Astrocyte (in vitro differentiated cells and primary cell): ENCODE measurements at places on chromosomes 2 and 18. TPM values are rescaled to one million over a fixed set of nuclear protein-coding genes. Genes with fewer than 3 reads are reported as not detected.
A peak's percentile ranks its signal among the peaks of the same experiment; 100 is the strongest.

Gene KIF1A
- 20.3 and 51.2 TPM in 2 replicates for total RNA-seq

Gene POMC
- not detected in 2 replicates for total RNA-seq

Gene NCK2
- 61.6 and 62.9 TPM in 2 replicates for total RNA-seq

Gene EML6
- 0.23 and 0.60 TPM in 2 replicates for total RNA-seq

Gene CTAGE1
- total RNA-seq = 0.12 and 0.30 TPM in 2 replicates

Gene SERPINB13
- not detected in 2 replicates for total RNA-seq

Gene UGT1A1
- not detected in 2 replicates for total RNA-seq

Gene CD207
- not detected in 2 replicates for total RNA-seq

Gene TEKT4
- total RNA-seq = not detected in 2 replicates

DNA sequence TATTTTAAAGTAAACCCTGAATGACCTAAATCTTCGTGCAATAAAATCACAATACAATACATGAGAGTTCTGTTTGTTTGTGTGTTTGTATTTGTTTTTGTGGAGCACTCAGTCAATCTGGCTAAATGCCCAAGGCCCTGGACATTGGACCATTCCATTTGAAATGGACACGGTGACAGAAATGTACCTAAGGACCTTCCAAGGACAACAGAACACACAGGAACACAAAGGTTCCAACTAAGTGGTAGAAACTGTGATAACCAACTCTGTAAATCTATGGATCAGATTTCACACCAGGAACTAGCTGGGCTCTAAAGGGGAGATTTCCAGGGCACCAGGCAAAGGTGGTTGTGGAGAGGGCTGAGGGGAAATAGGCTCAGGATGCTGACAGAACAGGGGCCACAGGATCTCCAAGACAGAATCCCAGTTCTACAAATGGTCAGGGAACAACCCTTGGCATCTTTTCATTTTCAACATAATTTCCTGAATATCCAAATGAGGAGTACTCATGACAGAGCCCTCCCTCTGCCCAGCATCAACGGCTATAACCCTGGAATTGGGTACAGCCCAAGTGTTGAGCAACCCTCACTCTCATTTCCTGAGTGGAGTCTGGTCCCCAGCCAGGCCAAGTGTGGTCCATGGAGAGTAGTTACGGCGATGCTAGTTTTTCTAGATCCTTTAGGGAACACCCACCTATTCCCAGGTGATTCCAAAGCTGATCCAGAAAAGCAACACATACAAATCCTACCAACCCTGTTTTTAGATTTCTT, 78.4 kb downstream of the NCKAP5 start:
- peak; percentile 35 for DNase-seq

DNA sequence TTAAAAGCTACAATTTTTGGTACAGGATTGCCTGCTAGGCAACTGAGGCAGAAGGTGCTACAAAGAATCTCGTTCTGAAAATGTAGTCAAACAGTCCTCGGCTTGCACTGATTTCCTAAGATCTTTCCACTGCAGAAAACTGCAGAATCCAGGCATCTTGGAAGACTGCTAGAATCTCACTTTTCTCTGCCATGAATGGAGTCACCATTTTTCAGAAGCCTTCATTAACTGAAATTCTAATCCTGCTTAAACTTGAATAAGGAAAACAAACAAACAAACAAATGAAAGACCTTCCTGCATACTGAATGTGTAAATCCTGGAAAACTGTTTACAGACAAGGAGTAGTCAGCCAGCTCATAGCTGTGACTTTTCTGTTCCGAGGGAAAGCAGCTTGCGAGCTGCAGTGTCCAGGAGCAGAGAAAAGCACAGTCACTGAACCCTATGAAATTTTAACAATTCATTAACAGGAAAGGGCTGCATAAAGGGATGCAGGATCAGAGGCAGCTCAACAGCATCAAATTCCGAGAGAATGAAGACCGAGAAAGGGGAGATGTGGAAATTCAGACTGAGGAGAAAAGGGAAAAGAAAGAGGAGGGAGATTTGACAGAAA, 210.5 kb upstream of the PIK3C3 start:
- DNase-seq = no peak

DNA sequence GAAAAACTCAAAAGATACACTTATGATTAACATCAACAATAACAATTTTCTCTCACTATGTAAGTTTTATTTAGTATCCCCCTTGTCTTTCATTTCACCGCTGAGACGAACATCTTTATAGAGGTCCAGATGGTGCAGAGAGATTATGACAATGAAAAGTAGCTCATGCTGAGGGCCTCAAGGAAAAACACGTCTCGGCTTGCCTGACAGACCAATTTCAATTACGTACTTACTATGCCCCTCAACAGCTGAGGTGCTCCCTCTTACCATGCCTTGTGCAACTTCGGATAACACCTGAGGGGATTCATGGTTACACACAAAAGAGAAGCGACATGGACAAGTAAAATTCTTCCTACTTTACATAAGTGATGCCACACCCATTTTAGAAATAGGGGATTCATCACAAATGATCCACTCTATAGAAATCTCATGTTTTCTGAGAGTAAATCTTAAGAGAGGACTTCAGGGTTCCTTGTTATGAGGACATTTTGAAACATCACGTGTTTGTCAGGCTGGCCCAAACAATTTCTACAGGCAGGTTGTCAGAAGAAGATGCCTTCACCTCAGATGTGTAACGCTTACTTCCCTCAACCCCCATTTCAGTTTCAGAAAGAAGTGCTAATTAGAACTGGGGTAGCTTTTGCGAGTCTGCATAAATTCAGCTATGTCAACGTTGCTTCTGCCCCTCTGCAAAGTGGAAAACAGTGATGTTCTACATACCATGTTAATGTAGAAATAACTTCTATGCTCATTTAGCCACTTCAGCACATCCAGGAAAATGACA, 191.4 kb downstream of the NRXN1 start:
- DNase-seq = no peak

- DNase-seq = no peak
Measured at GRCh38 chr2:79368116-79368630, 144.7 kb upstream of the CTNNA2 start.

DNA sequence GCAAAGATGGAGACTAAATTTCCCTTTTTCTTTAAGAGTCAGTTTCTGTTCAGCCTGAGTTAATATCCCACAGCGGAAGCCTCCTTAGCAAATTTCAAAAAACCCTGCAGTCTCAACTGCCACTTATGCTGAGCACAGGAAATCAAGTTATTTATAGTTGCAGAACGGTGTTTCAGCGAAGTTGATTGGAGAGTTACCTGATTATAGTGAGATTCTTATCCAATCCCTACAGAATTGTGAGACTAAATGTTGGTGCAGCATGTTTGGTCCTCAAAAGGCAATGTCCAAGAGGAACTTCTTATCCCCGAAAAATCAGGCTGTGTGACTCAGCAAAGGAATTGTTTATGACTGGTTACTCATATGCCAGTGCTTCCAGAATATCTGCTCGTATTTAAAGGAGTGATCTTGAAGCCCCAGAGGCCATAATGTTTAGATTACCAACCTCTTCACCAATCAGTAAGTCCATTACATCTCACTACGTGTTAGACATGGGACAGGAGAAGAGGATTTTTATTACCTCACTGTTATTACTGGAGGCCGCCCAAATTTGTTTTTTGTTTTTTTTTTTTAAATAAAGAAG, 67.9 kb downstream of the LRRFIP1 start:
- peak; percentile 94 for DNase-seq

GRCh38 chr18:74376523-74376922, 60.9 kb downstream of the C18orf63 start:
- DNase-seq = no peak

- DNase-seq = no peak
Measured at GRCh38 chr2:110771547-110772382, 39.4 kb downstream of the ACOXL start.

DNA sequence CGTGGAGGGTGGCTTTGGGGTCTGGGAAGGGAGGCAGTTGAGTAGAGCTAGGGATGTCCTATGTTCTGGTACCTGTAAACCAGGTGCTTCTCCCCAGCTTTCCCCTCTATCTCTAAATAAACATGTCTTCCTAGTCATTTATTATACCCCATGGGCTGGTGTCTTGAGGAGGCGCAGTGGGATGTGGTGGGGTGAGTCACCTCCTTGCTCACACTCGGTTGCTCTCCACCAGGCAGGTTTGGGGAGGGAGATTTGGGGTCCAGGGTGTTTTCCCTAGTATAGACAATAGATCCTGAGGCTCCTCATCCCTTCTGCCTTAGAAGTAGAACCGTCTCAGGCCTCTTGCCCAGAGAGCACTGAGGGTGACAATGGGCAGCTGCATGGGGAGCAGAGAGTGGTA, 5.1 kb downstream of the PSD4 start:
- no peak for DNase-seq

DNA sequence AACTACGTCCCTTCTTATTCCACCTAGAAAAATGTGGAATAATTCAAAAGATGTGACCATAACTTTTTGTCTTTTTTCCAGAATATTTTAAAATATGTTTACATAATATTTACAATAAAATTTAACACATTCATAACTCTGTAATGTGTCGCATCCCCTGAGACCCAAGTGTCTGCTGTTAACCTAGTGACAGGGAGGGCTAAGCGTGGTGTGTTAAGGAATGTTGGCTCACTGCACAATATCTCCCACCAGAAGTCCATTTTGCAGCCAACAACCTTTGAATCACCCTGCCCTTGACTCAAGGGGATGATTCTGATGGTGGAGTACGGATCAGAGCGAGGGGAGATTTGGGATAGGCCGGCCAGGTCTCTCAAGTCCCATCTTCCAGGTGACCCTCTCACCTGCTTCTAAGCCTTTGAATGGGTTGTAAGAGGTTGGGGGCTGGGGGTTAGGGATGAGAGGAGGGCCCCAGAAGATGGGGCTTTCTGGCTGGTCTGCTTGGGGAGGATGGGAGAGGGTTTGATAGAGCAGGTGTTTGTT, 43.3 kb downstream of the SERTAD2 start:
- no peak for DNase-seq

- DNase-seq = no peak
Measured at GRCh38 chr2:96386470-96386869, 50.9 kb downstream of the NCAPH start.

DNA sequence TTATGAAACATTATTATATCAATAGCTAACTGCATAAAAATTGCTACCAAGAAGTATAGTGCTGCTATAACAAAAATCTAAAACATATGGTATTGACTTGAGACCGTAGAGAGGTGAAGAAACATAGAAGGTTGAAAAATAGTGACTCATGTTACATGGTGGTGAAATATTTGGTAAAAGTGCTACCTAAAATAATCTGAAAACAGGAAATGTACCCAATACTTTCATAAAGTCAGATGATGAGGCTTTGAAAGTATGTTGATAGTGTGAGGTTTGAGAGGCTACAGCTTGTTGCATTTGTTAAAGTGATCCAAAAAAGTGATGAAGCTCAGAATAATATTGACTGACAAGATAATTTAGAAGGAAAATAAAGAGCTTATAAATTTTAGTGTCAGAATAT, 718.7 kb upstream of the SLC8A1 start:
- no peak for DNase-seq

DNA sequence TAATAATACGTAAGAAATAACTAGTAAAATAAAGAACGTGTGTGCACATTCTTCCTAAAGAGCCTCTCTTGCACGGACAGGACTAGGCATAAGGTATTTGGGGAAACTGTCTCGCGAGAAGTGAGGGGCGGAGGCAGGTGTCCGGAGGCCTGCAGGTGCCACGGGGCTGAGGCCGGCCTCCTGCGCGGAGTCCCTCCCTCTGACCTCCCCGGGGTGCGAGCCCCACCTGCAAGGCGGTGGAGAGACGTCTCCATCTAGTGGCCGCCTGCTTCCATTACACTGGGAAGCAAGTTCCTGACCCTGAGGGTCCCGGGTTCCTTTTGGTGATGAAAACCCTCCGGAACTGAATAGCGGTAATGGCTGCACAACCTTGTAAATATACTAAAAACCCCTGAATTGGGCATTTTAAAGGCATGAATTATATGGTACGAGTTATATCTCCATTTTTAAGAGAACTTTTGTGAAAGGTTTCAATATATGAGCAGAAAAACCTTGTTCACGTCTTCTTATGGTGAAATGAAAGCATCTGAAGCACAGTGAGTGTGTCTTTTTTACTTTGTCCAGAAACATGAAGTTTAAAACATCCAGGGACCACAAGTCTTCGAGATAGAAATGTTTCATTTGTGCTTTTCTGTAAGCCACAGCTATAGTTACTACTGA, 35.5 kb upstream of the CTDP1 start:
- DNase-seq = no peak

DNA sequence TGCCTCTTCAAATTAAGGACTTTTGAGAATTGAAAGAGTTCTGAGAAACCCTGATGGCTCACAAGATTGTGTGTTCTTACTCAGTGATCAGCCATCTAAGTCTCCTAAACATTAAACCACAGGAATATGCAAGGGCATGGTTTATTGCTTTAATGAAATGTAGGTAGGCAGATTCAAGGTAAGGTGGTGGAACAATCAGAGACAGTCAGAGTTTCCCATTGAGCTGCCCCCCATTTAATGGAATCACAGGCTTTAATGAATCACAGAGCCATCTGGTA, 107.8 kb upstream of the LRATD1 start:
- DNase-seq = peak; percentile 50

- DNase-seq = no peak
Measured at GRCh38 chr2:233961905-233962304, 44.7 kb downstream of the TRPM8 start.

GRCh38 chr2:74181739-74182138, 3.1 kb upstream of the MOB1A start:
- DNase-seq = no peak

GRCh38 chr18:28559511-28559910, 382.6 kb upstream of the CDH2 start:
- DNase-seq = no peak

DNA sequence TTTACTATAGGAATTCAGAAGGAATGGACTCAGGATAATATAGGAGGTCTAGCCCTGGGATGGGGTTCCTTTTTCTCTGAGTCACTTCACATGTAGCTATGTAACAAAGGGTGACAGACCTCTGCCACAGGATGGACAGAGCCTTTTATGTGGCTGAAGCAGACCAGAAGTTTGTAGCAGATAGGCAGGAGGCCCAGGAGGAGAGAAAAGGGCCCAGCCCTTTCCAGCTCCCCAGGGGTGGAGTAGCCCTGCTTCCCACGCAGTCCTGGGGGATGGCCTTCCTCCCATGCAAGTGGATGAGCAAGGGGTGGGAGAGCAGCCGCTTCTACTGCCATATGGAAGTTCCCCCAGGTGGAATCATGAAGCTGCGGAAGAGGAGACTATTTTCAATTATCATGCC, 40.3 kb downstream of the ARMC9 start:
- DNase-seq = no peak

- DNase-seq = no peak
Measured at GRCh38 chr2:8193686-8194615, 487.9 kb upstream of the ID2 start.

DNA sequence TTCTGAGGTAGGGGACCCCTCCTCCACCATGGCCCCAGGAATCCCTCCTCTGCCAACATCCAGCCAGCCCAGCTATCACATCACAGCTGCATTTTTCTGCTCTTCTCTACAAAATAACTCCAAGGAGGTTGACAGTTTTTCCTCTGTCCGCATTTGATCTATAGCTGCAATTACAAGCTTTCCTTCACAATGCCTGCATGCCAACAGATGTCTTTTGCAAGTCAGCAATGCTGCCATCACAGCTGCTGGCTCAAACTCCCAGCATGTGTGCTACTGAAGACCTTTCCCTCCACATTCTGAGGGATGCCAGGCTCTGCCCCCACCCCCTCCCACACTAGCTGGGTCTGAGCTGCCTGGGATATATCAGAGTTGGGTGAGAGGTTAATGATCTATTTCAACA, 51.7 kb downstream of the MCFD2 start:
- DNase-seq = no peak
